Stimulated activated CD4-positive, alpha-beta T cell treated with anti-CD3 and anti-CD28 coated beads, Interleukin-4, amount 100 ng/mL, for 24 hours (primary cell): ENCODE measurements at places on chromosomes 7 and 10.
A peak's percentile ranks its signal among the peaks of the same experiment; 100 is the strongest.

DNA sequence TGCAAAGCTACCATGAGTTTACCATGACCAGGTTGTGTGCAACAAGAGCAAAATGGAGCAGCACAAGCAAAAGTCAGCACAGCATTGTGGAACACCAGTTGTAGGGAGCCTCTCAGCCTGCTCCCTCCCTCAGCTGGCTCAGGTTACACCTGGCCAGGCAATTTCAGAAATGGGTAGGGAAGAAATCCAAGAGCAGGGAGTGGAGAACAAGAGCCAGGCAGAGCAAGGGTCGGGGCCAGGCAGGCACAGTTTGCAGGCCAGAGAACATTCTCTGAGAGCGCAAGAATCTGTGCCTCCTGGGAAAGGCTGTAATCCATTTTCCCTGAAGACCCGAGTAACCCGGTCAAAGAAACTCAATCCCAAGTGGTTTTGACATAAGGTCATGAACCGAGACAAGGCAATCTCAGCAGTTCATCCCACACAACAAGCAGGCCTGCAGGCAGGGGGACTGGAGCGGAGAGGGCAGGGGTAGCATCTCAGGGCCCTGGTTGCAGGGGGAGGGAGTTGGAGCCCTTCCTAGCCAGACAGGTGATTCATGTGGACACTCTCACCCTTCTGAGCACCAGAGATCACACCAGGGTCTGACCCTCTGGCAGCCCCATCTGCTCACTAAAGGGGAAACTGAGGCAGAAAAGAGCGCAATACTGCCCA, 258.4 kb downstream of the PLXNA4 start:
- DNase-seq = no peak

DNA sequence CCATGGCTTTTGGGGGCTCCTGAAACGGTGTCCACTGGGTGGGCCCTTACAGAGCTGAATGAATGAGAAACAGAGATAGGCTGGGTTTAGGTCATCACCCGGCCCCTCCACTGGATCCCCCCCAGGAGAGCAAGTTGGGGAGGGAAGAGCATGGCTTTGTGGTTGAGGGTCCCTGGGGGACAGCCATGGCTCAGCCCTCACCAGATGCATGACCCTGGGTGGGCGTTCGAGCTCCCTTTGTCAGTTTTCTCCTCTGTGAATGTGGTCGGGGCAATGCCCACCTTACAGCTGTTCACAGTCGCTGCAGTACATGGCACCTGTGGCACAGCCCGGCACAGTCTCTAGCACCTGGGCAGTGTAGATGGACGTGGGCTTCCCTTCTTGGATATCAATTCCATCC, 40.6 kb upstream of the CXCL12 start:
- no peak for DNase-seq

DNA sequence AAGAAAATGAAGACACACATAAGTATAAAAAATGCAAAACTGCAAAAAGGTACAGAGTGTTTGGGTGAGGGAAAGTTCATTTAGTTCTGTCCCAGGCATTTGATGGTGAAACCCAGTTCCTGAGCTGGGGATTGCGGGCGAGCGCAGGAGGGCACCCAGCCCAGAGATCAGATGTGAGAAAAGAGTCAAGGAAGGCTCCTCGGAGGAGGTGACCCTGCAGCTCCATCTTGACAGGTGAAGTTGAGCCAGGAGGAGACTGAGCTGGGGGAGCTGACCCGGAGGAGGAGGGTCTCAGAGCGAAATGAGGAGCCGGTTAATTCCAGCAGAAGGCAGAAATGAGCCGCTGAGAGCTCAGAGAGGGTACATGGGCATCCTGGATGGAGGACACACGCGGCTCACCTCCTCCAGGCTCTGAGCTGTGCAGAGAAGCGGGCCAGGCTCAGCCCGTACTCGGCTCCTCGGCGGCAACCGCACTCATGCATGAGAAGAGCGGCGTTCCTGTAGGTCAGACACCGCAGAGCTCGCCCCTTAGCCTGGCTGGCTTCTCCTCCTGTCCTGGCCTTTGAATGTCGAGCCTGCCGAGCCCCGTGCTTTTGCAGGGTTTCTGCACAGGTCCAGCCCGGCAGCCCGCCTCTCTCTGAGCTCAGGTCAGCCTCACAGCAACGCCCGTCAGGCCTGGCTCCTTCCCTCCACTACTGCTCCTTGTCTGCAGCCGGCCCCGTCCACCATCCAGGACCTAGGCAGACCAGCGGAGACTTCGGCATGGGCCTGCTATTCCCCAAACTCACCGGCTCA, 9.5 kb upstream of the RAMP3 start:
- no peak for DNase-seq

GRCh38 chr10:31687663-31688482, 240.8 kb downstream of the ARHGAP12 start:
- DNase-seq = no peak

- no peak for DNase-seq
Measured at GRCh38 chr7:37557571-37558209, 109.0 kb upstream of the ELMO1 start.

DNA sequence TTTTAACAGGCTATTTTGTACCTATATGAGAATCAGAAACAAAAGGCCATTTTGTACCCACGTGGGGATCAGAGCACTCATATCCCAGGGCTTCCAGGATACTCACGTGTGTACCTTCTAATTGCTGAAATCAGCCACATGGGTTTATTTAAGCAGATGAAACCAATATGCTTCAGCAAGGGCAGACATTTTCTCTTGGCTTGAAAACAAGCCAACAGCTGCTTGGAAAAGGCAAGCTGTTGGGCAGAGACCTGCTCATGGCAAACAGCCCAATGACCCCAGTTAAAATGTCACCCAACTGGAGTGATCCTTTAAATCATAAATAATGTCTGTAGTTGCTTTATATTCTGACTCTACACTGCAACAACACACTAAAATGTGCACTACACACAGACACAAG, 26.5 kb upstream of the TOMM7 start:
- DNase-seq = no peak

GRCh38 chr7:93327006-93327633, 95.0 kb downstream of the VPS50 start:
- no peak for DNase-seq

GRCh38 chr7:135859538-135859937, 110.9 kb upstream of the FAM180A start:
- DNase-seq = no peak

- DNase-seq = no peak
Measured at GRCh38 chr7:69301253-69301652, 297.0 kb upstream of the AUTS2 start.

DNA sequence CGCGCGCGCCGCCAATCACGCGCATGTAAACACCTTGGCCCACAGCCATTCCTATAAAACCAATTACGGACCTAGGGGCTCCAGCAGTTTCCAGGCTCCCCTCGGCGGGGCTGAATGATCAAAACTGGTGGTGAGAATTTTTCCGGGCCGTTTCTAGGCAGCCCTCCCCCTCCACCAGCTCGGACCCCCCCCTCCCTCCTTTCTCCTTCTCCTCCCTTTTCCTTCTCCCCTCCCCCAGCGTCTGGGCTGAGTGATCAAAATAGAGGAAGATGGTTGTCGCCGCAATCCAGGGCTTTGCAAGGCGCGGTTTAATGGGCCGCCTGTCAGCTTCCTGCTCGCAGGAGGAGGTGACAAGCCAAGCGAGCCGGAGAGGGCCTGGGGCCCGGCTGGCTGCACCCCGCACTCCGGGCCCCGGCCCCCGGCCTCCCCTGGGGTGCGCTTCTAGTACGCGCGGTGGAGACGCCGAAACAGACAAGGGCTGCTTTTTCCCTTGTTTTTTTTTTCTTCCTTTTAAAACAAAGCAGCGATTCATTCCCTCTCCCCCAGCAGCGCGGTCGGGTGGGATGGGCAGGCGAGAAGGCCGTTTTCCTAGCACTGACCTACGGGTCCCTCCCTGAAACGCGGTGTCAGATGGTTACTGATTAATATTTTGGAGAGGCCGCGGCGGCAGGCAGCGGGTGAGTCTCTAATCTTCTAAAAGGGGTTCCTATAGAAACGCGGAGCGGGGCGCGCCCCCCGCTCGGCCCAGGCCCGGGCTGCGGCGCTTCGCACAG, 528 bp upstream of the TNRC18 start:
- peak; percentile 32 for DNase-seq

GRCh38 chr7:141709749-141710148, 1.6 kb downstream of the WEE2 start:
- DNase-seq = no peak

GRCh38 chr10:60234551-60234950, 155.1 kb downstream of the ANK3 start:
- DNase-seq = no peak

- DNase-seq = no peak
Measured at GRCh38 chr7:133268355-133268754, 15.5 kb downstream of the EXOC4 start.

DNA sequence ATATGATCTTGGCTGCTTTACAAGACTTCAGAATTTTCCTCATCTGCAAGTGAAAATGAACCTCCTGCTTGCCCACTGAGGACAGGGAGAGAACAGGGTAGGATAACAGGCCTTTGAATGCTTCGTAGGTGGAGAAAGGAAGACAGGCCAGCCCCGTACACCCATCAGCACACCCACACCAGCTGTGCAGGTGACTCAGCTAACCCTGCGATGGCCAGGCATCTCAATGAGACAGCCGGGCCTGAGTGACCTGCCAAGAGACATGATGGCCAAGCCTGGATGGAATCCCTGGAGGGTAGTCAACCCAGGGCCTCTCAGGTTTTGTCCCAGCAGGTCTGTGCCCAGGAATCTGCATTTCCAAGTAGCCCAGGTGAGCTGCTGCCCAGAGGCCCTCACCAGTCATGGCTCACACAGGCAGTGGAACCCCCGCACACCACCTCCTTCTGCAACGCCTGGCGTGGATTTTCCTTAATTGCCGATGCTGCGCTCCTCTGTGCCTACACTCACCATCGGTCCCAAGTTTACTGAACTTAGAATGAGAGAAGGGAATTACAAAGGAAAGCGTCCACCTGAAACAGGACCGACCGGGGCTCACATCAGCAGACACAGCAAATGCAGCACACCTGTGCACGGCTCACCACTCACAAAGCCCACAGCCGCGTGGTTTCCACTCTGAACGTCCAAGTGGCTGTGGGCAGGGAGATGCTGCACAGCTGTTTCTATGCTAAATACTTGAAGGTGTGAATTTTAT, 163.7 kb downstream of the DIP2C start:
- DNase-seq = no peak

DNA sequence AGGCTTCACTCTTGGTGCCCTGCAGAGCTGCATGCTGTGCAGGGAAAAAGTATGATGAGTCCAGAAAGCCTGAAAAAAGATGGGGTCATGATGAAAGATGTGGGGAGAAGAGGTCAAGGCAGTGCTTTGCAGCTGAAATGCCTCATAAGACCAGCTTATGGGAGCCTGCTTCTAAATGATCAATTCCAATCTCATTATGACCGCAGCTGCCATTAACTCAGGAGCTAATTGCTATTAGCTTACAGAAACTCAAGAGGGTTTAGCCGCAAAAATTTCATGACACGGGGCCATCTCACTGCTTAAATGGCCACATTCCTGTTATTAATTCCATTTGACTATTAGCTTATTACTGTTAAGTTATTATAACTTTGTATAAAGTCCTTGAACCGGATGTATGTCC, 502.9 kb upstream of the ZMIZ1 start:
- no peak for DNase-seq

GRCh38 chr7:116782177-116782711, 80.1 kb upstream of the CAPZA2 start:
- no peak for DNase-seq
